ENCODE measurements at places on chromosomes 4 and X. TPM values are rescaled to one million over a fixed set of nuclear protein-coding genes. Genes with fewer than 3 reads are reported as not detected.

- no peak overlapping the region for H3K4me3 ChIP-seq
- H3K36me3 ChIP-seq = no peaks in the 10 kb centered on the region
- peak overlapping the region; percentile 57 for H3K27ac ChIP-seq
- peak; percentile 27 for DNase-seq
- H3K27me3 ChIP-seq = no peaks in the 10 kb centered on the region
- H3K4me1 ChIP-seq = no peaks in the 10 kb centered on the region
Measured at GRCh38 chr4:173051716-173052115, 116.9 kb upstream of the GALNT7 start.

- no peak overlapping the region for H3K27ac ChIP-seq
- peaks cover 15% of the 10 kb centered on the region for H3K27me3 ChIP-seq
- no peaks in the 10 kb centered on the region for H3K36me3 ChIP-seq
- H3K4me3 ChIP-seq = no peak overlapping the region
- peak; percentile 51 for DNase-seq
Measured at GRCh38 chr4:8886612-8887406, 15.2 kb upstream of the HMX1 start.

GRCh38 chr4:99828477-99828876, 11.8 kb downstream of the DAPP1 start:
- H3K27me3 ChIP-seq = no peaks in the 10 kb centered on the region
- no peak overlapping the region for H3K27ac ChIP-seq
- no peak for DNase-seq
- no peaks in the 10 kb centered on the region for H3K4me1 ChIP-seq
- no peaks in the 10 kb centered on the region for H3K36me3 ChIP-seq
- no peak overlapping the region for H3K4me3 ChIP-seq

- H3K27ac ChIP-seq = no peak overlapping the region
- H3K4me3 ChIP-seq = no peak overlapping the region
- H3K36me3 ChIP-seq = peaks cover 26% of the 10 kb centered on the region
- no peak for DNase-seq
- no peaks in the 10 kb centered on the region for H3K27me3 ChIP-seq
- H3K4me1 ChIP-seq = peaks cover 4% of the 10 kb centered on the region
Measured at GRCh38 chrX:129998021-129998420, 15.6 kb downstream of the BCORL1 start.

GRCh38 chrX:13346646-13347045, 26.8 kb upstream of the ATXN3L start:
- H3K36me3 ChIP-seq = peaks cover 51% of the 10 kb centered on the region
- no peak overlapping the region for H3K4me3 ChIP-seq
- H3K27me3 ChIP-seq = no peaks in the 10 kb centered on the region
- DNase-seq = no peak
- no peak overlapping the region for H3K27ac ChIP-seq
- H3K4me1 ChIP-seq = no peaks in the 10 kb centered on the region

GRCh38 chr4:2789793-2790582, 2.9 kb upstream of the SH3BP2 start:
- no peak for DNase-seq
- H3K4me3 ChIP-seq = no peak overlapping the region
- H3K27me3 ChIP-seq = no peaks in the 10 kb centered on the region
- no peak overlapping the region for H3K27ac ChIP-seq
- peaks cover 13% of the 10 kb centered on the region for H3K4me1 ChIP-seq
- no peaks in the 10 kb centered on the region for H3K36me3 ChIP-seq

DNA sequence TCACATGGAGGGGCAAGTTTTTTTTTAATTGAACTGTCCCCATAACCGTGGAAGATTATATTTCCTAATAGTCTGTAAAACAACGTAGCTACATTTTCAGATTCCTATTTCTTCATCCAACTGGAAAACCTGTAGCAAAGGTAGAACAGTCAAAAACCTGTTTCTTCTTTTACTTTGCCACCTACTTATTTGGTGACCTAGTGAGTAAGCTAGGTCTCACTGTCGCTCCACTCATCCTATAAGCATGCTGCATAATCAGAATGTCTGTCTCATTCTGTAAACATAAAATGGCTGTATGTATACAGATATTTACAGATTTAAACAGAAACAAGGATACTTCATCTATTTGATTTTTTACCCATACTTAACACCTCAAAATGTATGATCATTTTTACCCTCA, 20.4 kb downstream of the MAML3 start:
- H3K4me1 ChIP-seq = no peaks in the 10 kb centered on the region
- no peaks in the 10 kb centered on the region for H3K36me3 ChIP-seq
- H3K27me3 ChIP-seq = peaks cover 8% of the 10 kb centered on the region
- no peak overlapping the region for H3K27ac ChIP-seq
- H3K4me3 ChIP-seq = no peak overlapping the region

DNA sequence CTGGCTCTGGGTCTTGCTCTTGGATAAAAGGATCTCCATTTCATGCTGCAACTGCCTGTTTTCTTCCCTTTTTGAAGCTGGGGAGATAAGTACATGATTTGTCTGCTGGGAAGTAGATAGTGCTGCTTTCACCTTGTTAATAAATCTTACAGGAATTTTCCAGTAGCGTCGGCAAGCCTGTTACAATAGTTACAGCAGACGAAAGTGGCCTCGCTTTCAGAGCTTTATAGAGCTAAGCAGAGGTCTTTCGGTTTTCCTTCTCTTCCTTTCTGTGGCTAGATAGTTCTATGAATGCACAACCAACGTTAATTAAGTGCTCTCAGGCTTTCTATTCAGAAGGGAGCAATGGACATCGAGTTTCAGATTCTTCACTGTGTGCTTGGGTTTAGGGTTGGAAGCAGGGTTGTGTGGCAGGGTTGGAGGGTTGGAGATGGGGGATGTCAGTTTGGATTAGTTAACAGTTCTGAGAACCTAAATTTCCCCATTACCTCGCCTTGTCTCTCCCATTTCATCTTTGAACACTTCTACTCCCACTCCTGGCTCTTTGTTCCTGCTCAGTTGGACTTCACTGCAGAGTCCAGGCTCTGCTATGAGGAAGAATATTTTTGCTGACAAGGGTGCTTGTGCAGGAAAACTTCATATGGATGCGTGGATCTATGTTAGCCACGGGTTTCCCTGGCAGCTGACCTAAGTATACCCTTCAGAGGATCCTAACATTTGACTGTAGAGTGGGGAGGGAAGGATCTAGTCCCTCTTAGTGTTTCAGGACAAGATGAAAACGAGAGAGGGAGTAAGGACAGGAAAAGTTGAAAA, 237.9 kb downstream of the ARHGAP10 start:
- no peak overlapping the region for H3K4me3 ChIP-seq
- no peaks in the 10 kb centered on the region for H3K27me3 ChIP-seq
- H3K4me1 ChIP-seq = no peaks in the 10 kb centered on the region
- no peaks in the 10 kb centered on the region for H3K36me3 ChIP-seq

GRCh38 chr4:100929758-100930157, 411.9 kb upstream of the EMCN start:
- H3K36me3 ChIP-seq = no peaks in the 10 kb centered on the region
- H3K27ac ChIP-seq = no peak overlapping the region
- no peaks in the 10 kb centered on the region for H3K4me1 ChIP-seq
- DNase-seq = no peak

- peaks cover 20% of the 10 kb centered on the region for H3K4me1 ChIP-seq
- no peak for DNase-seq
- no peaks in the 10 kb centered on the region for H3K27me3 ChIP-seq
- no peak overlapping the region for H3K4me3 ChIP-seq
- no peak overlapping the region for H3K27ac ChIP-seq
Measured at GRCh38 chrX:154728431-154729190, 22.3 kb downstream of the GAB3 start.

- no peak overlapping the region for H3K4me3 ChIP-seq
- H3K27ac ChIP-seq = no peak overlapping the region
- no peaks in the 10 kb centered on the region for H3K27me3 ChIP-seq
- H3K4me1 ChIP-seq = no peaks in the 10 kb centered on the region
Measured at GRCh38 chrX:15043538-15043937, 170.3 kb downstream of the MOSPD2 start.

DNA sequence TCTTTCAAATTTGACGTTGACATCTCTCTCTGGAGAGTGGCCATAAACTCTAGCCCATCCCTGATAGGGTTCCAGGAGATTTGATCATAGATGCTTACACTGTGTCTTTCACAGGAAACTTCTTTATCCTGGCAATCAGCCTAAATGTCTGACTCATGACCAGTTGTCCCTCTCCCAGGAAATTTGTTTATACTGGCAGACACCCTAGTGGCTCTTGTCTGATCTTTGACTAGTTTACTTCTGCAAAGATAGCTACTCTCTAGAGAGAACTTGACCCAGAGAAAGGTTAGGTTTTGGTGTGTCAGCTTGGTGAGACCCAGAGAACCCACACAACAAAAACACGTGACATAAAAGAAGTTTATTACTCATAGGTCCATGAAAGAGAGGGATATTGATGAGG, 509.8 kb downstream of the CENPC start:
- H3K4me3 ChIP-seq = no peak overlapping the region
- no peak overlapping the region for H3K27ac ChIP-seq
- DNase-seq = no peak
- H3K36me3 ChIP-seq = no peaks in the 10 kb centered on the region
- no peaks in the 10 kb centered on the region for H3K27me3 ChIP-seq

DNA sequence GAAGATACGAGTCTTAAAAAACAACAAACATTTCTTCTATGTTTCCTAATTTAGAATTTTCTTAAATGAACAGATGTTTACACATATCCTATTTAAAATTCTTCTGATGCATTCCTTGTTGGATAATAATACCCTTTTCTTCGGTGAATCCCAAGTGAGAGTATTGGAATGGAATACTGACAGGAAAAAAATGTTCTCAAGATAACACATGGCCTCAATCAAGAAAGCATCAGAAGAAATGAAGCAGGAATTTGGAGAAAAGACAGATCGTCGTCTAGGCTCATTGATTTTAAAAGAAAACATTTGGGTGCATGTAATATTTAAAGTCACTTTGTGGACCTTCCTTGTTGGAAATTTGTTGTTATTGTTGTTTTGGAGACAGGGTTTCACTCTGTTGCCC, 196.9 kb upstream of the ANK2 start:
- H3K27ac ChIP-seq = no peak overlapping the region
- H3K36me3 ChIP-seq = no peaks in the 10 kb centered on the region
- H3K4me1 ChIP-seq = no peaks in the 10 kb centered on the region
- DNase-seq = no peak
- no peaks in the 10 kb centered on the region for H3K27me3 ChIP-seq

DNA sequence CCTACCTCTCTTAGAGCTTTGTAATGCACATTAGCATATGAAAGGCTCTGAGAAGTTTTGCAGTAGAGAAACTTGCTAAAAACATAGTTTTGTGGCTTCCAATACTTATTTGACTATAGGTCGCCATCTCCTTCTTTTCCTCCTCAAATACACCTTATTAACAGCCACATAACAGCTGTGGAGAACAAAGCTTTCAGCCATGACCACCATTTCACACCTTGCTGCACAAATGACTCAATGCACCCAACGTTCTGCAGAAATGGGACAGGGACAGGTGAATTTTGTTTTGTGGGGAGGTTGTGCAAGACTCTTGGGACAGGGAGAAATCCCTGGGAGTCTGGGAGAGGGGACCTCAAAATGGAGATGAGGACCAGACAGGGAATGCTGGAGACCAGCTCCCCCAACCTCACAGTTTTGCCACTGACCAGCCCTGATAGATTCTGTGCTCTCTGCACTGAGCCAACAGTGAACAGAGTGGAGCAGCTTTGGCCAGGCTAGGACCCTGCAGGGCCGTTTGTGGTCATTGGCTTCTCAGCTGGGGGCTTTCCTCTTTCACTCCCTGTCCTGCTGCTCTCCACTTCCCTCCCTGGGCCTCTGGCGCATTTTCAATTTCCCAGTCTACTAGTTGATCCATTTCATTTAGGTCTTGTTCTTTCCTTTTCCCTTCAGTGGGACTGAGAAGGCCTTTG, 16.6 kb downstream of the FRMPD3 start:
- no peaks in the 10 kb centered on the region for H3K36me3 ChIP-seq
- no peak overlapping the region for H3K4me3 ChIP-seq
- no peaks in the 10 kb centered on the region for H3K4me1 ChIP-seq
- no peaks in the 10 kb centered on the region for H3K27me3 ChIP-seq
- no peak overlapping the region for H3K27ac ChIP-seq

DNA sequence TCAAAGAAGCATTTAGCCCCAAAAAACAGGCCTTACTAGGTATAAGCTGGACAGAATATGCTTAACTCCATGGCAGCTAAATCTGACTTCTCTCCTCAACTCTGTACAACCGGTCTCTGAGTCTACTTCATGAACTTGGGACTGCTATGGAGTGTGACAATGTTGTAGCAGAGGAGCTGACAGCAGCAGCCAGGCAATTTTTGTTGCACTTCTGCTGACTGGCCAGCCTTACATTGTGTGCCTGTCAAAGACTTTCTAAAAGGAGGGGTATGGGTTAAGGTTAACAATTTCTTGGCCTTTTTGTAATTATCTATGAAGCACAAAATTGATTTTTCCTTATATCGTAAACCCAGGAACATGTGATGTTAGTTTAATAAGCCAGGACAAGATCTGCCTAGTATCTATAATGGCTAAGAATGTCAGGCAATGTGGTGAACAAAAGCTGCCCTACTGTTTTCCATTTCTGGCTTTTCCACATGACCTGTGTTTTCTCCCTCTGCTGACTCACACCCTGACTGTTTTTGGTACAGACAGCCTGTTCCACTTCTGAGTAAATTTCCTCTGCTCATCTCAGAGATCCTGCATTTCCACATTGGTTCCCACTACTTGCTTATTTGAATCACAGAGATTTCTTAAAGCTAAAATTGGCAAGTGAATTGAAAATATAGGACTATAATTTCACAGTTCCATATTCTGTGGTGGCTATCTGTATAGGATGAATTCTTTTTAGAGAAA, 9.3 kb downstream of the NOX1 start:
- H3K27ac ChIP-seq = no peak overlapping the region
- DNase-seq = no peak
- H3K36me3 ChIP-seq = no peaks in the 10 kb centered on the region
- no peaks in the 10 kb centered on the region for H3K27me3 ChIP-seq
- no peak overlapping the region for H3K4me3 ChIP-seq

GRCh38 chrX:30935985-30936384, 46.9 kb upstream of the TAB3 start:
- H3K4me1 ChIP-seq = no peaks in the 10 kb centered on the region
- no peaks in the 10 kb centered on the region for H3K27me3 ChIP-seq
- no peaks in the 10 kb centered on the region for H3K36me3 ChIP-seq

GRCh38 chr4:20899591-20899990, 199.3 kb downstream of the PACRGL start:
- no peaks in the 10 kb centered on the region for H3K36me3 ChIP-seq
- H3K27me3 ChIP-seq = no peaks in the 10 kb centered on the region
- H3K4me1 ChIP-seq = no peaks in the 10 kb centered on the region
- no peak overlapping the region for H3K4me3 ChIP-seq
- no peak overlapping the region for H3K27ac ChIP-seq

DNA sequence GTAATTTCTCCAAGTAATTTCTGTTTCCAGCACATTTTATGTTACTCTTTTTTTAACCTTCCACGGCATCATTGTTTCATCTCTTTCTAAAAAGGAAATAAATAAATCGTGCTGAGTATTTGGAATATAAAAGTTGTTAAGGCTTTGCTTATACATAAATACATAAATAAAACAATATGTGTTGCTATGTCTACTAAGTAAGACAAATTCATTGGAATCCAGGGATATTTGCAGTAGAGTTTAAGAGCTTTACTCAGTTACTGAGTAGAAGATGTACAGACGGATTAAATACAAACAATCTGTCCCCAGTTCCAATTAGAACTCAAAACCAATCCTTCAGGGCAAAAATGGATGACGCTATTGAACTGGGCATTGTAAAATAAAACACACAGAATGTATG, 1.4 kb downstream of the ARHGAP24 start:
- H3K36me3 ChIP-seq = no peaks in the 10 kb centered on the region
- no peak overlapping the region for H3K27ac ChIP-seq
- no peak overlapping the region for H3K4me3 ChIP-seq

The ZIC3 gene
- total RNA-seq = not detected

The MAGEE2 gene
- total RNA-seq = not detected

The RNF128 gene
- 0.07 TPM for total RNA-seq

The AMTN gene
- not detected for total RNA-seq

The ARAP2 gene
- 0.22 TPM for total RNA-seq

The MCF2 gene
- not detected for total RNA-seq

The ENAM gene
- not detected for total RNA-seq

The CENPVL1 gene
- total RNA-seq = not detected

The CT45A1 gene
- total RNA-seq = 2.7 TPM
